Suppressor macrophage treated with lipopolysaccharide for 1 hour (primary cell): ENCODE measurements at places on chromosomes 16 and 17.

DNA sequence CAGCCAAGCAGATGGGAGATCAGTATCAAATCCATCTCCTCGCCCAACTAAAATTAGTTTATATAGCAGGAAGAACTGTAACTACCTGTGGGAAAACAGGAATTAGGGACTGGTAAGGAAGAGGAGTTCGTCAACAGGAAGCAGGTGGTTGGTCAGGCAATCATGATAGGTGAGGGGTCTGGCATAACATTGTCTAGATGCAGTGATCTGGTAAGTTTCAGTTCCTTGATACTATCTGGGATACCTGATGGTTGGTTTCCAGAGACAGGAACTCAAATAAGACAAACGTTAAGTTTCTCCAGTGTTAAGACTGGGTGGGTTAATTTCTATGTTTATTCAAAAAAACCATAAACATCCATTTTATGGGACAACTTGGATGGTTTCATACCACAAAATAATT lies 53.8 kb downstream of the CEP112 start:
- no peak for DNase-seq

DNA sequence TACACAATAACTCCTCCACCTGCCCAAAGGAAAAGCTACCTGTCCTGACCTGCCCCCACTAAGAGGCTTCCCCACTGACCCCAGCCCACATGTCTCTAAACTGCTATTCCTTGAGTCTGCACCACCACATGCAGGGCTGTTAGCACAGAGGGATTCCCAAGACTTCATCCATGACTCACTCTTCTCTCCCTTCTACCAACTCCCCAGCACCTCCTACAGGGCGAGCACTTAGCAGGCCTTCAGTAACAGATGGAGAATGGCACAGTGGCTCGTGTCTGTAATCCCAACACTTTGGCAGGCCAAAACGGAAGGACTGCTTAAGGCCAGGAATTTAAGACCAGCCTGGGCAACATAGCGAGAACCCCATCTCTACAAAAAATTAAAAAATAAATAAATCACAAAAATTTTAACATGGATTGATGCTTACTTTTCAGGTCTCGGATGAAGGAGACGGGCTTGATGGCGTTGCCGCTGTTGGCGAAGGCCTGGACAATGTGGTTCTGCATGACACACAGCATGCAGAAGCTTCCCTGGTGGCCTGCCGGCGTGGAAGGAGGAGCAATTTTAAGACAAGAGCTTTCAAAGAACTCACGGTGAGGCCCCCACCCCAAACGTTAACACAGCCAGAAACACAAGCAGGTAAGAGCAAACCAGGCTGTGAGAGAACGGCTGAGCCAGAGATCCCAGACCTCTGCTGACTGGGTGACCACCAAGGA lies 12.0 kb downstream of the USP36 start:
- peak; percentile 77 for DNase-seq

- no peak for DNase-seq
Observed at GRCh38 chr17:5608399-5609112, 24.2 kb upstream of the NLRP1 start.

GRCh38 chr16:11079652-11080187 lies 135.4 kb downstream of the CLEC16A start:
- DNase-seq = no peak

DNA sequence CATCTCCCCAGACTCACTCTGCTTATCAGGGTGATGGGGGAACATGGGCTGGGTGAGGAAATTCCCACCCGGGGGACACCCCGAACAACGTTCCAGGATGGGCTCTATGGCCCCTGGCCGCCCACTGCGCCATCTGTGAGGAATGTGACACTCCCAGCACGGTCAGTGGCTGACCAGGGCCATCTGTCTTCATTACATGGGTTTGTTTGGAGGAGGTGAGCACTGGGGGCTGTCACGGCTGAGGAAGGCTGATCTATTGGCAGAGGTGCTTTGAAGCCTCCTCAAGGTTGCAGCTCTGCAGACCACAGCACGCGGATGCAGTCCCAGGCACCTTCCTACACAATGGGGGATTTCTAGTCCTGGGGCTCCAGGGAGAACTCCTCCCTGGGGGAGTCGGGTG lies 214.1 kb upstream of the FOXF1 start:
- no peak for DNase-seq

- no peak for DNase-seq
Observed at GRCh38 chr17:57282296-57282695, 26.0 kb downstream of the MSI2 start.

- DNase-seq = peak; percentile 24
Observed at GRCh38 chr17:57256708-57257112, 387 bp downstream of the MSI2 start.

DNA sequence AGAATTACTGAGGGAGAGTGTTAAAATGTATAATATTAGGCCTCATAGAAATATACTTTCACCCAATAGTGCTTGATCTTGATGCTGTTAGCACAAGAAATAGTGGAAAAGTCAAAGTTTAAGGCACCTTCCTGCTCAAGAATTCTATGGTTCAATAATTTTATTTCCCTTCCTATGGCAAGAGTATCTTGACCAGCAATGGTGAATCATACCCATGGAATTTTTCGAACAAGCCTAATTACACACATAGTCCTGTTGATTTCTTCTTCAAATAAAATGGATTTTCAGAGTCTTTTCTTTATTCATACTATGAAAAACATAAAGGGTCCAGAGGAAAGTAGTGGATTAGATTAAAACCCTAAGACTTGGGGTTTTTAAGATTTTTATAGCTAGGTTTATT lies 810.6 kb downstream of the CDH11 start:
- no peak for DNase-seq

DNA sequence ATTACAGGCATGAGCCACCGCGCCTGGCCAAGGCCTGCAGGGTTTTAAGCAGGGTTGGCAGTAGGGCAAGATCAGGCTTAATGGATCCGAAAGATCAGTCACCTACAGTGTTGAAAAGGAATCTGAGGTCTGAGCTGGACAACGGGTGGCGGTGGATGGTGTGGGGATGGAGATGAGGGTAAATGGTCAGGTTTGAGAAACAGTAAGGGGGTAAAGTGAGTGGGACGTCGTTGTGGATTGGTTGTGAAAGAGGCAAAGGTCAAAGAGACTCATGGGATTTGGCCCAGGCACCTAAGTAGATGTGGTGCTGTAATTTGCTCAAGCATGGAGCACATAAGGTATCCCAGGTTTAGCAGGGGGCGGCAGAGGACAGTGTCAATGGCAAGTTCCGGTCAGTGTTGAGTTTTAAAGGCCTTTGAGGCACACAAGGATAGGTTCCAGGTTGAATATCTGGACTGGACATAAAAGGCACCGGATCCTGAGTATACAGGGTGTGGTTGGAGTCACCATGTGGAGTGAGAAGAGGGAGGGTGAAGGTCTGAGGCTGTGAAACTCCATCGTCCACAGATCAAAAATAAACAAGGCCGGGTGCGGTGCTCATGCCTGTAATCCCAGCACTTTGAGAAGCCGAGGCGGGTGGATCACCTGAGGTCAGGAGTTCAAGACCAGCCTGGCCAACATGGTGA lies 1.1 kb upstream of the SLC16A5 start:
- no peak for DNase-seq

- peak; percentile 39 for DNase-seq
Observed at GRCh38 chr16:1929105-1929504, 10.9 kb upstream of the HS3ST6 start.

- no peak for DNase-seq
Observed at GRCh38 chr16:85537331-85537788, 75.8 kb upstream of the GSE1 start.

GRCh38 chr16:46833460-46833800 lies 2.5 kb upstream of the C16orf87 start:
- DNase-seq = no peak

DNA sequence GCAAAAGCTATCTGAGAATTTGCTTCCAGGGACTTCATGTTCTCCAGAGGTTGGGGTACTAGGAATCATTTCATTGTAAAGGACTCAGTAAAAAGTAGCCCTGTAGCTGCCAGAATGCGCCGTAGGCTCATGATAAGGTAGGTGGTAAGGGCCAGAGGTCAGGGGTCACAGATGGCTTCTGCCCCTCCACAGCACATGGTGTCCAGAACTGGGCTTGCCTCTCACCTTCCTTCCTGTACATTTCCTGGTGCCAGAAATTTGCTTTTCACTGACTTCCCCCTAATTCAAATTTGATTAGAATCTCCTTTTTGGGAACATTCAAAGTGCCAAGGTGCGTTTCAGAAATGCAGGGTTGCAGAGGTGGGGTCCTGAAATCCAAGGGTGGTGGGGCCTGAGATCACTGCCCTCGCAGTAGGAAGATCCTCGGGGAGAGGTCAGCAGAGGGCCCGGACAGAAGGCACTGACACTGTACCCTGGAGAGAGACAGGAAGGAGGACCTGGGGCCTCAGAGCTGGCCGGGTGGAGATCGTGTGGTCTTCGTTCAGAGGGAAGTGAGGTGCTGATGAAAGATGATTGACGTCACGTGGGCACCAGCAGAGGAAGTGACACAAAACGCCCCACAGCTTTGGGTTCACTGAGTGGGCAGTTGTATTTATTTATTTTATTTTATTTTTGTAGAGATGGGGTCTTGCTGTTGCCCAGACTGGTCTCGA lies 25.5 kb upstream of the METRNL start:
- peak; percentile 92 for DNase-seq

- DNase-seq = no peak
Observed at GRCh38 chr16:69794486-69794885, 32.4 kb downstream of the WWP2 start.

DNA sequence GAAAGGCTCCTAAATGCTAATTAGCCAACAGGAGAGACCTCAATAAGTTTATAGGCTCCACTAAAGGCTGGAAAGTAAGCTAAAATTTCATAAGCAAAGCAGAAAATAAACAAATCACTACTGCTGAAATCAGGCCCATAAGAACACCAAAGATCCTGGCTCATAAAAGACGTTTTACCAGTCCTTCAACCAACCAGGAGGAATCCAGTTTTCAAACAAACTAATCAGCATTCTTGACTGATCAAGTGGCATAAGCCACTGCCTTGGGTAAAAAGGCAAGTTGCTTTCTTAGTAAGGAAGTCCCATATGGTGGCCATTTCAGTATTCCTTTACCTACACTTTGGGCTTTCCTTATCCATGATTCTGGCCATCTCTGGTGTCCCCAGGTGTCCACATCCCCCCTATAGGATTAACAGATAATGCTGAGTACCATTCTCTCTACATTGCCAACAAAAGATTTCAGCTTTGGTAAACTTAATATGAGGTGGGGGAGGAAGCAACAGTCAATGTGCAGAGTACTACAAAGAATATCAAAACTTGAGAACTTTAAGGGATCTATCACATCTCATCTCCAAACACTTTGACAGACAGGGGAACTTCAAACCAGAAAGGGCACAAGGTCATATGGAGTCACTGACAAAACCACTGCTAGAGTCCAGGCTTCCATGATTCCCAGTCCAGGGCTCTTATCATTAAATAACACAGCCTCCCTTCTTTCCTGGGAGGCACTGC lies 1.3 kb downstream of the TOM1L2 start:
- DNase-seq = no peak

DNA sequence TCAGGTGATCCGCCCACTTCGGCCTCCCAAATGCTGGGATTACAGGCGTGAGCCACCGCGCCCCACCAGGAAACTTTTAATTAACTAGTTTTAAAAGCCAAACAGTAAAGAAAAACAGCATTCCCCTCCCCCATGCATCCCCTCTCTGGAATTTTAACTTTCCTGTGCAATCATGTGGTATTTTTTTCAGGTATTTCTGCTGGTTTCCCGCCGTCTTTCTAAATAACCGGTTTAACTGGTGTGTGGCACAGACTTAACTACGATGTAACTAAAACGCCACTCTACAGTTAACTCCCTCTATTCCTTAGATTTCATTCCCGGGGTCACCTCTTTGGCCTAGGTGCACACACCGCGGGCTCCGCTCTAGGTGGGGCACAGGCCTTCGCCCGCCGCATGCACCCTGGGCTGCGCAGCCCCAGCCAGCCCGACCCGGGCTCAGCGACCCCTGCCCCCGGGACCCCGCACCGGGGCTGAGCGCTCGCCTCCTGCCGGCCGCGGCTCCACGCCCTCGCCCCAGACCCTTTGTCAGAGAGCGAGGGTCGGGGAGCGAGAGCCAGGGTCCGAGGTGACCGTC lies 15.1 kb upstream of the UTP6 start:
- no peak for DNase-seq

GRCh38 chr17:76667786-76668453 lies 24.4 kb upstream of the ST6GALNAC1 start:
- DNase-seq = no peak

DNA sequence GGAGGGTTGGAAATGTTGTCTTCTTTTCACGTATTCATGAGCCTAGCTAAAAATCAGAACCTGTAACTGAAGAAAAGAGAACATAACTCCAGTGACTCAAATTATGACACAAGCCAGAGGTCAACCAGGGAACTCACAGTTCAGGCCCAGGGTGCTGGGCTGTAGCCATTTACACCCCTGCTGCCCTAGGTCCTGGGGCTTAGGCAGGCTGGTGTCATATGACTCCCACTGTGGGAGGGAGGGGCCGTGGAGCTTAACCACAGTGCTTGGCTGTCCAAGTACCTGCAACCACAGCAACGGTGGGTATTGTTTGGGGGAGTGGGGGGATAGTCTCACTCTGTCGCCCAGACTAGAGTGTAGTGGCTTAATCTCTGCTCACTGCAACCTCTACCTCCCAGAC lies 71.1 kb upstream of the AMZ2 start:
- DNase-seq = no peak

DNA sequence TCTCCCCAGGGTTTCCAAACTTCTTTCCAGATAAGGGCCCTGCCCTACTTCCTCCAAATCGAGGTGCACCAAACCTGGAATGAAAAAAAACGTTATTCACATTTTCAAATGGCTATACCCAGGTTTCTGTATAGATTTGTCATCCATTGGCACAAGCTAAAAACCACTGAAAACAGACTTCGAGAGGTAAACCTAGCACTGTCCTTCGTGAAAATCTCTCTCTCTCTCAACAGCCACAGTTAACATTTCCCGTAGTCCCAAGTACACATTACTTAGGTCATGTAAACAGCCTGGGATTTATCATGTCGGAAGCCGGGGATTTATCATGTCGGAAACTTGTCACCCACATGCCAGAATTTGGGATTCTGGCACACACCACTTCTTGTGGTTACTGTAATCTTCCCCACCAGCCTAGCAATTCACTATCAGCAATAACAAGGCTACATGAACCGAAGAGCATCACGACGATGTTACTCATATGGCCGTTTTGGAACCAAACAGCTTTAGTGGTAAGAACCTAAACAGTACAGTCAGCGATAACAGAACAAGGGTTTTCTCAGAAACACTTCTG lies 1.2 kb downstream of the DDX5 start:
- no peak for DNase-seq

GRCh38 chr17:44397479-44398440 lies 8.3 kb upstream of the ITGA2B start:
- DNase-seq = no peak

- peak; percentile 86 for DNase-seq
Observed at GRCh38 chr16:85717393-85718152, 28.8 kb upstream of the GINS2 start.

GRCh38 chr17:28460901-28461300 lies 12.5 kb upstream of the SLC13A2 start:
- DNase-seq = no peak
